ENCODE measurements at places on chromosomes 2 and 18.

GRCh38 chr2:120677696-120678247 lies 57.9 kb upstream of the GLI2 start:
- no peak for ATAC-seq

DNA sequence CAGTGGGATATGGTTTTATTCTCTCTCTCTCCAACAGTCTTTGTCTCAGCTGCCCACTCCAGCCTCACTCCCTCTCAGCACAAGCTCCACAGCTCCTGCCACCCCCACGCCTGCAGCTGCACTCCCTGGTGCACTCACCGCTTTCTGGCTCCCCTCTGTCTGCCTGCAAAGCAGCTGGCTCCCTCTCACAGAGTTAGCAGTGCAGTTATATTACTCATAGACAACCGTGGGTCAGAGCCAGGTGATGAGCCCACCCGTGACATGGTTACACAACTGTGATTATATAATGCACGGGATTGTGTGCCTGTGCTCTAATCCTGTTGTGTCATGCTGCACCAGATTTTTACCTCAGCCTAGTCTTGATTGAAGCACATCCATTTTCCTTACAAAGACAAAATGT lies 276.9 kb upstream of the CHAC2 start:
- peak; percentile 78 for ATAC-seq

GRCh38 chr2:105541189-105542050 lies 142.6 kb upstream of the FHL2 start:
- no peak for ATAC-seq

GRCh38 chr2:148342086-148342485 lies 302.5 kb upstream of the EPC2 start:
- ATAC-seq, result no peak

- ATAC-seq, result no peak
These were observed 428.4 kb downstream of the TGIF1 start for GRCh38 chr18:3878401-3878800.

- ATAC-seq, result no peak
These were observed 461.4 kb downstream of the GALR1 start for GRCh38 chr18:77711096-77711495.

DNA sequence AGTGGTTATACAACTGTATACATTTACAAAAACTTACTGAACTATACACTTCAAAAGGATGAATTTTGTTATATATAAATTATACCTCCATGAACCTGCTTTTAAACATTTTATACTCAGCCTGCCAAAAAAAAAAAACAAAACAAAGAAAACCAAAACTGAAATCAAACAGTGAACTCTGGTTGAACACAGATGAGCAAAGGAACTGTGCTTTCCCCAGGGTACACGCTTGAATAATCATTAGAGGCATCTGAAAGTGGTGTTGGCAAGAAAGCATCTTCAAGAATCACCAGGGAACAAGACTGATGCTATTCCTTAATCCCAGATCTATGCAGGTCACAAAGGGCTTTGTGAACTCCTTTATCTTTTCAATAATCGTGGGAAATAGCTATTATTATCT lies 77.0 kb upstream of the LYPD1 start:
- no peak for ATAC-seq

DNA sequence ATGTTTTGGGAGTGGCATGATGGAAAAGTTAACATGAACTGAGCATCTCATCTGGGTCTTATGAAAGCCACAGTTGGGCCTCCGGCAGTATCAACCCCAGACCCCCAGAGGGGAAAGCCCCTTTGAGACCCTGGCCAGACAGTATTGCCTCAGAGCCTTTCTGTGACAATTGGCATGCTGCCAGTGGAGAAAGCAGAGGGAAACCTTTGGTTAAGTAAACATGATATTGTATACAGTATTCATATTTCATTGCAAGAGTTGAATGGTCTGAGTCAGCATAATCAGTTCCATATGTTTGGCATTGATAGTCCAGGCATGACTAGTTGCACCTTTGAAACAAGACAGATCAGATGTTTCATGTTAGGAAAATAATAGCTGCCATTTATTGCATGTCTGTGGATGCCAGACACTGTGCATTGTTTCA lies 20.0 kb downstream of the MERTK start:
- peak; percentile 94 for ATAC-seq

GRCh38 chr2:8576525-8577167 lies 105.2 kb upstream of the ID2 start:
- no peak for ATAC-seq

- ATAC-seq, result peak; percentile 70
These were observed 232.5 kb downstream of the TDRD15 start for GRCh38 chr2:21356086-21356856.

Measured in motor neuron (in vitro differentiated cells).